ENCODE measurements at places on chromosomes 7 and 10.
A peak's percentile ranks its signal among the peaks of the same experiment; 100 is the strongest.

GRCh38 chr10:35898716-35899440, 256.8 kb upstream of the FZD8 start:
- DNase-seq: no peak

- DNase-seq: no peak
Observed at GRCh38 chr10:132197271-132198067, 10.7 kb downstream of the DPYSL4 start.

DNA sequence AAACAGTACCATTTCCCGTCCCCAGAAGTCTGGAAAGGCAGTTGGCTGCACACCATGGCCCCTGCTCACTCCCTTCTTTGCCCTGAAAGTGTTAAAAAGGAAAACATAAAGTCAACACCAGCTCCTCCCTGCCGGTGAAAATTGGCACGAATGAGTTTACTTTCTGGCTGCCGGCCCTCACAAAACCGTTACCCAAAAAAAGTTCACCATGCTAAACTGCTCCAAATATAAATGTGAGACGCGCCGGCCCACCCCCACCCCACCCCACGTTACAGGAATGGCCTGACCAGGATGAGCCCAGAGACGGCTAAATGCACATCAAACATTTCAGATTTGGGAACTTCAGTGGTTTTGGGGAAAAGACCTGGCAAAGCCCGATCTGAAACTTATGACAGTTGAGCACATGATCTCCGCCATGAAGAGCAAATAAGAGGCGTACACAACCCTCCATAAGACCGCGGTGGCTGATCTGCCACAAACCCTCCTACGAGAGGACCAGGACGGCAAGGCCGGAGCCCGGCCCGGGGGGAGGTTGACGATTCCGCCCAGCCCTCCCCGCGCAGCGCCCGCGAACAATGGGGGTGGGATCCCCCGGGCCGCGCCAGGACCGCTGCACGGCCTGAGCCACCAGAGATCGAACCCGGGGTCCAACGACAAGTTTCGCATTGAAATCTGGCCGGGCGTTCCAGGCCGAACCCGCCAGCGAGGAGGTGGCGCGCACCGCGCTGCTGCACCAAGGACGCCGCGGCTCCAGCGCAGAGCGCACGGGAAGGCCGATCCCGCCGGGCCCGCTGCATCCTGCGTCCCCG, 952 bp downstream of the DIP2C start:
- DNase-seq: no peak

- no peak for DNase-seq
Observed at GRCh38 chr7:120229084-120229483, 43.9 kb upstream of the KCND2 start.

GRCh38 chr10:37263304-37263703, 137.9 kb downstream of the ANKRD30A start:
- DNase-seq: no peak

- no peak for DNase-seq
Observed at GRCh38 chr7:25849500-25850184, 302.4 kb upstream of the NFE2L3 start.

GRCh38 chr7:136122026-136122425, 144.9 kb upstream of the MTPN start:
- DNase-seq: no peak

- DNase-seq: no peak
Observed at GRCh38 chr7:128939075-128939860, 1.5 kb downstream of the IRF5 start.

DNA sequence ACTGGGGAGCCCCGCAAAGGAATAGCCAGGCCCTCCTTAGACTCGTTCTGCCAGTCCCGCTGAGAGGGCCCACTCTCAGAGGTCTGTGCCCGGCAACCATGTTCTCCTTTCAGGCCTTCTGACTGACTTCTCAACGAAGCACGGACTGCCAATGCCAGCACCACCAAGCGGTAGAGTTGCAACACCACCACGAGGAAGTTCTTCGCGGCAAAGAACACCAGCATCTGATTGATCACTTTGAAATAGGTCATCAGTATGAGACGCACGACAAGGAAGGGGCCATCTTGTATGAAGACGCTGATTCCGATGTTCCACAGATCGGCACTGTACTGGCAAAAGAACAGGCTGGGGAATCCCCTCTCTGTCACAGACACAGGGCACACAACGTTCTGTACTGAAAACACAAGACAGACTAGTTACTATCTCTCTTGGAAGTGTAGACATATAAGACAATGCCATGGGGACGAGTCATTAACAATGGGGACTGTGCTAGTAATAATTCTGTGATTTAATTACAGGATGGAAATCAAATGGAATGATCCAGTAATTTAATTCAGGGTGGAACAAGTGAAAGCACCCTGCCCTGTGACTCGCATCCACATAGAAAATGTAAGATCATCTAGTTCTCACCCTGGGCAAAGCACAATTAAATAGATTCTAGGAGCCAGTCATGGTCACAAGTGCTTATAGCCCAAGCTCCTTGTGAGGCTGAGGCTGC, 42.7 kb downstream of the TMEM26 start:
- DNase-seq: no peak

GRCh38 chr10:30674796-30675195, 45.2 kb upstream of the LYZL2 start:
- DNase-seq: no peak

DNA sequence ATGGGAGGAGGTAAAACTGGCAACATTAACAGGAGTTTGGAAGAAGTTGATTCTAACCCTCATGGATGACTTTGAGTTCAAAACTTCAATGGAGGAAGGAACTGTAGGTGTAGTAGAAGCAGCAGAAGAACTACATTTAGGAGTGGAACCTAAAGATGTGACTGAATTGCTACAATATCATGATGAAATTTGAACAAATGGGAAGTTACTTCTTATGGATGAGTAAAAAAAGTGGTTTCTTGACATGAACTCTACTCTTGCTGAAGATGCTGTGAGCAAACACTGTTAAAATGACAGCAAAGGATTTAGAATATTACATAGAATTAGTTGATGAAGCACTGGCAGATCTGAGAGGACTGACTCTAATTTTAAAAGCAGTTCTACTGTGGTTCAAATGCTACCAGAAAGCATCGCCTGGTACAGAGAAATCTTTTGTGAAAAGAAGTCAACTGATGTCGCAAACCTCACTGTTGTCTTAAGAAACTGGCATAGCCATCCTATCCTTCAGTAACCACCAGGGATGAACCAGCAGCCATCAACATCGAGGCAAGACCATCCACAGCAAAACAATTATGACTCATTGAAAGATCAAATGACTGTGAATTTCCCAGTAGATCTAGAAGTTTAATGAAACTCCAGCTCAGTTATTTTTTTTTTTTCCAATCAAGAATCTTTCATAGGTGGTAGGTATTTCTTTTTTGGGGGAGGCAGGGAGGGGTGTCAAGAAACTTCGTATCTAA, 20.8 kb downstream of the BRAF start:
- DNase-seq: no peak

DNA sequence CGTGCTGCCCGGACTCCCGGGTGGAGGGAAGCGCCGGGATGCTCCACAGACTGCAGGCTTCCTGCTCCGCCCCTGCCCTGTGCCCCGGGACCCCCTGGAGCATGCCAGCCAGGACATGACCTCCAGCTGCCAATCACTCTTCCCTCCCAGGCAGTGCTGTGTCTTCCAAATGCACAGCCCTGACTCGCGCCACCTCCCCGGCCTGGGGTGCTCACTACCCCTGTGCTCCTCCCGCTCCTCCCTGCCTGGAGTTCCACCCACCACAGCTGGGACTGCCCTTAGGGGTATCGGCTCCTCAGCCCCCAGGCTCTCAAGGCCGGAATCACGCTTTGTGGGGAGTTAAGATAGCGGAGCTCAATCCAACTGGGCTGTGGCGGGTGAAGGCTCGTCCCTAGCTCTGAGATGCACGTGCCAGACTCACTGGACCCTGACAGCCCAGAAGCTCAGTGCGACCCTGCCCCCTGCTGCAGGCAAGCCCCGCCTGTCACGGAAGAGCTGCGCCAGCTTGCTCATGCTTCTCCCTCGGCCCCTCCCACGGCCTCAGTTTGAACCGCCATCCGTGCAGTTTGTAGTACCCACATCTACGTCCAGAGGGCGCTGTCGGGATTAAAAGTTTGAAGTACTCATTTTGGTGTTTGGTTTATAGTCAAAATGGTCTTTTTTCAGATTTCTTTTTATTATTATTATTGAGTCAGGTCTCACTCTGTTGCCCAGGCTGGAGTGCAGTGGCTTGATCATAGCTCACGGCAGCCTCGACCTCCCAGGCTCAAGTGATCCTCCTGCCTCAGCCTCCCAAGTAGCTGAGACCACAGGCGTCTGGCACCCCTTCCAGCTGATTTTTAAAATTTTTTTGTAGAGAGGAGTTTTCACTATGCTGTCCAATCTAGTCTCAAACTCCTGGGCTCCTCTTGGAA, 142.5 kb upstream of the TCERG1L start:
- DNase-seq: peak; percentile 81

GRCh38 chr10:58898854-58899573, 277.4 kb upstream of the PHYHIPL start:
- no peak for DNase-seq

DNA sequence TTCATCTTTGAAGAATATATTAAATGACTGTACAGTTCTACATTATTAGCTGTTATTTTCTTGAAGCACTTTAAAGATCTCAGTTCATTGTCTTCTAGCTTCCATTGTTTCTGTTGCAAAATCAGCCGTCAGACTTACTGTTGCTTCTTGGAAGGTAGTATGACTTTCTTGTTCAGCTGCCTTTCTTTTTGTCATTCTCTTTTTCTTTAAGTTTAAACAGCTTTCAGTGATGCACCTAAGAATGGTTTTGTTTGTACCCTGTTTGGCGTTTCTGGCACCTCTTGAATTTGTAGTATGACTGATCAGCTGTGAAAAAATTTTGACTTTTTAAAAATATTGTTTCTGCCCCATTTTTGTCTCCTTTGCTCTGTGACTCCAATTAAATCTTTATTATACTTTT, 9.3 kb downstream of the MKLN1 start:
- no peak for DNase-seq

DNA sequence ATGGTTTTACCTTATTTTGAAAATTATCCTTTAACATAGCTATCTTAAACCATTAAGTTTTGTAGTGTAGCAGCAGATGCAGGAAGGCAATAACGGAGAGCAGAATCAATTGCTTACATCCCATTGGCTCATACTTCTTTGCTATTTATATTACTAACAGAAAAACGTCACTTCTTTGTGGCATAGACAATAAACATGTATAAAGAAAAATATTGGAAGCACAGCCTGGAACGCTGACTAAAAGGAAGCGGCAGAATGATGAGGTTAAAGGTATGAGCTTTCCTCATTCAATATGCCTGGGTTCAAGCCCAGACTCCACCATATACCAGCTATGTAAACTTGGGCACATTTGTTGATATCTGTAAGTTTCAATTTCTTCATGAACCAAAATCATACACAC, 24.0 kb upstream of the BMPER start:
- no peak for DNase-seq

DNA sequence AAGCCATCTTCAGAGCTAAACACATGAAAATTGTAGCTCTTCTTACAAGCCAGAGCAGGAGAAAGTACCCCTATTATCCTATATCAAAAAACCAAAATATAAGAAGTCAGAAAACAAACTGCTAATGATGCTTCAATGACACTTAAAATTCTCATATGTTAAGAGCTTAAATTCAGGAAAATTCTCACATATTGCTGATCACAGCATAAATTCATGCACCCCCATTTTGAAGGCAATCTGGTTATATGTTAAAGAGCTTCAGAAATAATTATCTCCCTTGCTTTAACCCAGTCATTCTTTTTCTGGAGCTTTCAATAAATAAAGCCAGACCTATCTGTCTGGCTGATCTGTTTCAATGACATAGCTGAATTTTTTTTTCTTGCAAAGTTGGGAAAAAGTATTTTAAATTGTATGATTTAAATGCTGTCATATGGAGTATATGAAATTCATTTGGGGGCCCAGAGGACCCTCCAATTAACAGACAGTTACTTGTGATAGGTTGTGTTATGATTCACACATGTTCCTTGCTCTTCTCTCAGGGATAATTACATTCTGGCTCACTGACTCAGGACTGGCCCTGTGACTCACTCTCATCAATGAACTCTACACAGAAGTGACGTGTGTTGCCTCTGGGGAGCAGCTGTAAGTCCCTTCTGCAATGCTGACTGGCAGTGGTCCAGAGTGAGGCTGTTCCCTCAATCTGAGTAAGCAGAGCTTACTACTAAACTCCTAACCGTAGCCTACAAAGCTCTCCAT, 85.2 kb downstream of the HGF start:
- DNase-seq: no peak

DNA sequence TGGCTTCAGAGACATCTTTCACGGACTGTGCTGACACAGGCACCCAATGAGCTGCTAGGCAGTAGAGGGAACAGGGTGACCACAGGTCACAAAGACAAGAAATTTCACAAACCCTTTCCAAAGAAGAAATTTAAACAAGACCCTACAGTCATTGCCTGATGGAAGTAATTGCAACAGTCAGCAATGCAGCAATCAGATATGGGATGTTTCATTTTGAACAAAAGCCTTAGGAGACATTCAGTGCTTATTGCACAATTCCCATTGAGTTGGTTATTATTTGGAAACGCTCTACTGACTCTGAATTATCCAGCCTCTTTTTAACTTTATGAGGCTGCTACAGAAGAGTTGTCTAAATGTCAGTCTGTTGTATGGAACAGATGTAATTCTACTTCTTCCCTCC, 85.5 kb downstream of the ETV1 start:
- no peak for DNase-seq

DNA sequence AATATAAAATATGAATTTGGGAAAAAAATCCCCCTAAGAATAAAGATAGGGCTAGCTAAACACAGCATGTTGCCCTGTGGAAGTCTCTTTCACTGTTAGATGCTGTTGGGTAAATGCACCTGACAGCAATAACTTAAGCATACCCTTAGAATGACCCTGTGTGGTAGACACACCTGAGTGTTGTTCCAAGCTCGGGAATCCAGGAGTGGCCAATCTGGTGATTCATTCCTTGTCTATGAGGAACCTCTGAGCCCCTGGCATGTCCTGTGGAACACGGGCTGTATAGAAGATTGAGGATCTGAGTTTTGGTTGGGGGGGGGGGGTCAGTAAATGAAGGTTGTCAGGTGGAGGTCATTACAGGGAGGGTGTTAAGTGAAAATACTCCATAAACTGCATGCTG, 730.0 kb upstream of the IGFBP3 start:
- no peak for DNase-seq
